ENCODE measurements at places on chromosomes 1 and 21.

- DNase-seq, result no peak
Observed at GRCh38 chr1:230122366-230123279, 55.6 kb downstream of the GALNT2 start.

DNA sequence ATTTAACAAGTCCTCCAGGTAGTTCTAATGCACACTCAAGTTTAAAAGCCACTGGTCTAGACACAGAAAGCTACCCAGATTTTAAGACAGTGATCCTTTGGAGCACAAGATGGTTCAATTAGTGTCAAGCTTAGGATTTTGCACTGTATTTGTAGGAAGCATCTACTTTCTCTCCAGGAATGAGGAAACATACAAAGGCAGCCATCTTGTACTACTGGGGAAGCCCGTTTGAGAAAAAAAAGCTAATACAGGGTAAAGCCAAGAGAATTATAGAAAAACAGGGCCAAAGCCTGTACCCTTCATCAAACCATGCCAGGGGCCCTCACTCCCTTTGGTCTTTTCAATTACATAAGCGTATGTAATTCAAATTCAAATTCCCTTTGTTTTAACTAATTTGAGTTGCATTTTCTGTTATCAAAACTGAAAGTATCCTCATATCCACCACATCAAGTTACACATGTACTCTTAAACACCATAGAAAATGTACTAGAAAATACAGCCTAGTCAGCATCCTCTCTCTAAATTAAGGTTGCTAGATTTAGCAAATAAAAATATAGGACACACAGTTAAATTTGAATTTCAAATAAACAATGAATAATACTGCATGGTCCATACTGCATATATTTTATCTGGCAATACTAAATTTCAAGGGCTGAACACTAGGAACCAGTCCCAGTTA is 17.4 kb downstream of the PIK3R3 start:
- no peak for DNase-seq

GRCh38 chr1:235919833-235920441 is 53.2 kb upstream of the LYST start:
- DNase-seq, result no peak

GRCh38 chr1:182601913-182602312 is 2.3 kb downstream of the RGS16 start:
- no peak for DNase-seq

DNA sequence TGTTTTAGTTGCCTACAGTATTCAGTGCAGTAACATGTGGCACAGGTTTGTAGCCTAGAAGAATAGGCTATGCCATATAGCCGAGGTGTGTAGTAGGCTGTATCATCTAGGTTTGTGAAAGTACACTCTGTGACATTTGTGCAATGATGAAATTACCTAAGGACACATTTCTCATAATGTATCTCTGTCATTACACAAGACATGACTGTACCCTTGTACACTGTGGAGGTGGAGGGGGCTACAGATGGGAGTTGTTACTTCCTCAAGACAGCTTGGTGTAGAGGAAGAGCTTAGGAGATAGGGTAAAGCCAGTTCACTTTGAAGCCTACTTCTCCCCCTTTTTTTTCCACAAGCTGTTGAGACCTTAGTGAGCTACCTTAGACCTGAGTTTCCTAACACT is 59.7 kb upstream of the RAVER2 start:
- no peak for DNase-seq

GRCh38 chr1:204649721-204650521 is 35.6 kb downstream of the LRRN2 start:
- DNase-seq, result no peak

Measured in esophagus squamous epithelium (tissue), 5 donors.